ENCODE measurements at places on chromosomes 7 and 10. TPM values are rescaled to one million over a fixed set of nuclear protein-coding genes. Genes with fewer than 3 reads are reported as not detected.

- H3K27ac ChIP-seq: no peak overlapping the region
- H3K27me3 ChIP-seq: no peaks in the 10 kb centered on the region
- H3K4me1 ChIP-seq: no peaks in the 10 kb centered on the region
- no peak for DNase-seq
Measured at GRCh38 chr7:157904211-157904865, 567.5 kb downstream of the DNAJB6 start.

Gene KBTBD2
- total RNA-seq: 21.8 TPM

Gene ABCC2
- 1.5 TPM for total RNA-seq

Gene WAC
- total RNA-seq: 134 TPM

GRCh38 chr7:134458341-134458805 is 527 bp downstream of the AKR1B1 start:
- H3K4me3 ChIP-seq: peak overlapping the region; percentile 48
- H3K36me3 ChIP-seq: no peaks in the 10 kb centered on the region
- peak; percentile 75 for DNase-seq
- H3K27ac ChIP-seq: peak overlapping the region; percentile 62
- no peaks in the 10 kb centered on the region for H3K27me3 ChIP-seq

DNA sequence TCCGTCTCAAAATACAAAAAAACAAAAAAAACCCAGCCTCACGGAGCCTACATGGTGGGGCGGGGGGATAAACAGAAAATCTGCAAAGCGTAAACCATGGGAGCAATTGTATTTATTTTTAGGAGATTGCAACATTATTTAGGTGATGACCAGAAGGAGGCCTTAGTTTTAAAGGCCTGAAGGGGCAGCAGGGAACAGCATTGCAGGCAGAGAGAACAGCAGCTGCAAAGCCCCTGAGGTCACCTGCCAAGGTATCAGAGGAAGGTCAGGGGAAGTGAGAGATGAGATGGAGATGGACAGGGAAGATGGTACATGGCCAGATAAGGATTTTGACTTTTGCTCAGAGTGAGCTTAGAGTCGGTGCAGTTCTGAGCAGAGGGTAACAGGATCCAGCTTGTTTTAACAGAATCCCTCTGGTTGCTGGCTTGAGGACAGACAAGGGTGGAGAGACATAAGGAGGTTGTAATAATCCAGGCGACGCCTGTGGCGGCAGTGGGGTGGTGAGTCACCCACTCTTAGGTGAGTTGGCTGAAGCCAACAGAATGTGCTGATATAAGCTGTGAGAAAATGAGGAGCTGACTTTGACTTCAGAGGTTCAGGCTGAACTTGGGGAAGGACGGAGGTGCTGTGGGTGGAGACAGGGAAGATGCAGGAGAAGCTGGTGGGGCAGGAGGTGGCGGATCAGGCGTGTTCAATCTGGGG is 82.3 kb upstream of the GTF2I start:
- no peaks in the 10 kb centered on the region for H3K4me1 ChIP-seq
- no peaks in the 10 kb centered on the region for H3K27me3 ChIP-seq
- no peak overlapping the region for H3K27ac ChIP-seq
- no peak overlapping the region for H3K4me3 ChIP-seq
- no peak for DNase-seq
- no peaks in the 10 kb centered on the region for H3K36me3 ChIP-seq

Gene ZNF117
- 3.5 TPM for total RNA-seq

Gene HOXA4
- total RNA-seq: 0.11 TPM

Gene MMRN2
- not detected for total RNA-seq

- H3K4me3 ChIP-seq: no peak overlapping the region
- DNase-seq: no peak
- H3K27me3 ChIP-seq: no peaks in the 10 kb centered on the region
- peak overlapping the region; percentile 38 for H3K27ac ChIP-seq
- H3K36me3 ChIP-seq: no peaks in the 10 kb centered on the region
Measured at GRCh38 chr10:73099141-73099540, 2.5 kb upstream of the P4HA1 start.

DNA sequence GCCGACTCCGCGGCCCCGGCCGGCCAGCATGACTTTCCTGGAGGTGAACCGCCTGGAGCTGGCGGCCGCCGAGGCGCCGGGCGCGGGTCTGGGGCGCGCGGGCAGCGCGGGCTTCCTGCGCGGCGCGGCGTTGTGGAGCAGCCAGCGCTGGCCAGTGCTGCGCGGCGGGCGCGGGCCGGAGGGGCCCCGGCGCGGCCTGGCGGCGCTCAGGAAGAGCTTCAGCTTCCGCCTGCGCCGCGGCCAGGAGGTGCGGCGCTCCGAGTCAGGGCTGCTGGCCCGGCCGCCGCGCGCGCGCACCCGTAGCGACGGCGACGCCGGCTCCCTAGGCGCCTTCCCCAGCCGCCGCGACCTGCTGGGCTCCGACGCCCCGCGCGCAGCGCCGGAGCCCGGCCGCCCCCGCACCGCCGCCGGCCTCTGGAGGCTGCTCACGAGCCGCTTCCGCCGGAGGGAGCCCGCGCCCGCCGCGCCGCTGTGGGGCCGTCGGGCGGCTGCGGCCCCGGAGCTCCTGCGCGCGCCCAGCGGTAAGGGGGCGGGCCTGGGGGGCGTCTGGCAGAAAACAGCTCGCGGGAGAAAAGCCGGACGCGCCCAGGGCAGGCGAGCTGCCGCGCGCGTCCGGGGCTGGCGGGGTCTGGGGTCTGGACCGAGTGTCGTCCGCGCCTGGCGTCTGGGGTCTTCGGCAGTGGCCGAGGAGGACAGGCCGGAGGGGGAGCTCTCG is 29.0 kb downstream of the AGAP3 start:
- peaks cover 12% of the 10 kb centered on the region for H3K4me1 ChIP-seq
- no peak overlapping the region for H3K27ac ChIP-seq
- no peak for DNase-seq
- no peak overlapping the region for H3K4me3 ChIP-seq

GRCh38 chr7:71290452-71290851 is 158.5 kb downstream of the GALNT17 start:
- H3K36me3 ChIP-seq: no peaks in the 10 kb centered on the region
- H3K27me3 ChIP-seq: no peaks in the 10 kb centered on the region
- H3K27ac ChIP-seq: no peak overlapping the region
- no peaks in the 10 kb centered on the region for H3K4me1 ChIP-seq

GRCh38 chr10:123995461-123996131 is 97.8 kb downstream of the CHST15 start:
- no peaks in the 10 kb centered on the region for H3K36me3 ChIP-seq
- no peak for DNase-seq
- no peak overlapping the region for H3K27ac ChIP-seq
- peaks cover 15% of the 10 kb centered on the region for H3K27me3 ChIP-seq
- peaks cover 11% of the 10 kb centered on the region for H3K4me1 ChIP-seq

- H3K36me3 ChIP-seq: no peaks in the 10 kb centered on the region
- H3K27me3 ChIP-seq: peaks cover 7% of the 10 kb centered on the region
- H3K27ac ChIP-seq: no peak overlapping the region
- DNase-seq: no peak
Measured at GRCh38 chr7:23242321-23242720, 4.3 kb upstream of the GPNMB start.

DNA sequence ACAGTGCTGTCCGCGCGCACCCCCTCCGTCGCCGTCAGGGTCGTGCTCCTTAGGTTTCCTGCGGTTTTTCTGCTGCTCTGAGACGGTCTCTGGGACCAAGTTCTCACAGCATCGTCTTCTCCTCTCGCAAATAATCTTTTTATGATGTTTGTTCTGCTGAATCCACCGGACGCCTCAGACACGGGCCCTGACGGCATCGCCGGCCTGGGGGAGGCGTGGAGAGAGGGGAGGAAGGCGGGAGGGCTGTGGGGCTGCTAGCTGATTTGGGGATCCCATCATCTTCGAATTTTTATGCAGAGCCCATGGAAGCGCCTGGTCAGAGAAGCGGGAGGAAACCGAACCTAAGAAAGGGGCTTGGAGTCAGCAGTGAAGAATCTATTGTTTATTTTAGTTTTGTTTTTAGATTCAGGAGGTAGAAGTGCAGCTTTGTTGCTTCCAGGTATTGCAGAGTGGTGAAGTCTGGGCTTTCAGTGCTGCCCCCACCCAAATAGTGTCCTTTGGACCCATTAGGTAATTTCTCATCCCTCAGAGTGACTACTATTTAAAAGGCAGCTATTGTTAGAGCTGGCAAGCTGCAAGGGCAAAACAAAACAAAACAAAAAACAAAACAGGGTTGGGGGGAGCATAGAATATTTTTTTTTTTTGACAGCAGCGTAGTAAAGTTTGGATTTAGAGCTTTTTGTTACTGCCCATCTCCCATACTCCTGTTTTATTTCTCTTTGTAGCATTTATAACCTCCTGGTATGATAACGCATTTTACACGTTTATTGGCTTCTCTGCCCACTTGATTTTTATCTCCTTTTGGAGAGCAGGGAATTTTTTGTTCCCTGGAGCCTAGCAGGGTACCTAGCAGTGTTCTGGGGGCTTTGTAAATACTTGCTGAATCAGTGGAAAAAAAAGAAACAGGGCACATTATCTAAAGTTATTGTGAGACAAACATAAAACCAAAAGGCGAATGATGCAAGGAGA is 92.6 kb downstream of the SPAG6 start:
- H3K4me3 ChIP-seq: peak overlapping the region; percentile 78
- H3K4me1 ChIP-seq: peaks cover 20% of the 10 kb centered on the region
- DNase-seq: no peak
- no peaks in the 10 kb centered on the region for H3K27me3 ChIP-seq
- peak overlapping the region; percentile 90 for H3K27ac ChIP-seq
- H3K36me3 ChIP-seq: no peaks in the 10 kb centered on the region

Gene TUBB8
- total RNA-seq: not detected

Gene CLDN4
- total RNA-seq: 0.15 TPM

DNA sequence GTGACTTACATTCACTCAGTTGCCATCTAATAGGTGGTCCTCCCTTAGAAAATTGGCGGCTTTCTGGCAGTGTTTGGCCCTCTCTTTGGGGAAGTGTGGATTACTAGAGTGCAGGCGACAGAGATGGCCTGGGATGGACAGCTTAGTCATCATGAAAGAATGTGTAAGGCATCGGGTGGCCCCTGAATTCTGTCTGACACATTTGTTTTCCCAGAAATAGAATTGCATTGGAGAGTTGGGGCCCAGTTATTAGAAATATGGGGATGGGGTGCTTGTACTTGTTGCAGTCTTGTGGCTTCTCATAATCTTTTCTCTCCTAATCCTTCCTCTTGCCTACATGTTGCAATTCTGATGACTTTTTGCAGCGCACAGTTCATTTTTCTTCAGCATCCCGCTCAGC is 13.8 kb downstream of the TCF7L2 start:
- no peaks in the 10 kb centered on the region for H3K4me1 ChIP-seq
- no peak overlapping the region for H3K4me3 ChIP-seq
- DNase-seq: no peak
- H3K27ac ChIP-seq: no peak overlapping the region

DNA sequence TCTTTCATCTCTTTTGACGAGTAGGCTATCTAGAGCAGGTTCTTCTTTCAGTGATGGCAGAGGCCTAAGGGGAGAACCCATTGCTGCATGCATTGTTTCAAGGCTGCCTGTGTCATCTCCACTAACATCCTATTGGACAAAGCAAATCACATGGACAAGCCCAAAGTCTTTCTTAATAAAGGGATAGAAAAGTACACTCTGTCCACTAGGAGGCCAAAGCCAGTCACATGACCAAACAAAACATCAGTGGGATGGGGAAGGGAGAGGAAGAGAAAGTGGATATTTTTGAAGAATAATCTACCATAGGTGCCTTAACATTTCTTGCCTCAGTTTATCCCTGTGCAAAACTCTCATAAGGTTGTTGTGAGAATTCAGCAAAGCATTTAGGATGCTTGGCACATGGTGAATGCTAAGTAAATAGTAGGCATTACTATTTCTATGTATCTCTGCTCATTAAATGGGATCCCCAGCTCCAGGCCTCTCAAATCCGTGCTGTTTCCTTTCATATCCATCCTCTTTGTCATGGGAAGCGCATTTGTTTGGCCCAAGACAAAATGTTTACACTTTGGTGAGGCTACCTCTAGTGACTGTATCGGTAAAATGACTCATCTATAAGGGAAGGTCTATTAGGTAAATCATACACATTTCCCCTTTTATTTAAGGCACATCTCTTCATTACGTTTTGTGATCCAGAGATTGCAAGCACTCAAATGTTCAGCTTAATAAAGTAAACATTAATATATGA is 16.7 kb upstream of the CADPS2 start:
- H3K27me3 ChIP-seq: no peaks in the 10 kb centered on the region
- no peak overlapping the region for H3K27ac ChIP-seq
- no peaks in the 10 kb centered on the region for H3K36me3 ChIP-seq
- no peak for DNase-seq
- H3K4me3 ChIP-seq: no peak overlapping the region
- H3K4me1 ChIP-seq: no peaks in the 10 kb centered on the region

DNA sequence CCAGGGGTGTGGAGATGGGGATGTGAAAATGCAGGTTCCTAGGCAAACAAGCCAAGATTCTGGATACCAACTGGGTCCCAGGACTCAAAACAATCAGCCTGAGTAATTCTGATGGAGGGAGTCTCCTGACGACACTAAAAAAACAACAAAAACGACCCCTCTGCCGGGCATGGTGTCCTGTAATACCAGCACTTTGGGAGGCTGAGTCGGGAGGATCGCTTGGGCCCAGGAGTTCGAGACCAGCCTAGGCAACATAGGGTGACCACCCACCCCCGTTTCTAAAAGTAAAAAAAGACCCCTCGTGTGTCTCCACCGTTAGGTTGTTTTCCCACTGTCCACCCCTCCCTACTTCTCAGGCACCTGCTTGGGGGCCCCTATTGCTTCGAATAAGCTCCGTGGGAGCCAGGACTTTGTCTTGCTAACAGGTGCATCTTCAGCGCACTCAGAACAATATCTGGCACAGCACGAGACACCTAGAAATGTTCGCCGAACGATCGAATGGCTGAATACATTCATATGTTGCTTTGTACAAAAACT is 743 bp upstream of the NRF1 start:
- H3K4me3 ChIP-seq: peak overlapping the region; percentile 94
- no peak for DNase-seq
- peaks cover 39% of the 10 kb centered on the region for H3K4me1 ChIP-seq
- peak overlapping the region; percentile 88 for H3K27ac ChIP-seq

Gene PRR15
- not detected for total RNA-seq

Gene LRRD1
- total RNA-seq: not detected

GRCh38 chr7:116461500-116461899 is 38.0 kb upstream of the CAV2 start:
- no peaks in the 10 kb centered on the region for H3K36me3 ChIP-seq
- H3K27me3 ChIP-seq: no peaks in the 10 kb centered on the region
- no peak overlapping the region for H3K4me3 ChIP-seq
- no peak for DNase-seq

GRCh38 chr7:128365432-128365831 is 3.9 kb upstream of the PRRT4 start:
- no peak overlapping the region for H3K27ac ChIP-seq
- H3K27me3 ChIP-seq: peaks cover 19% of the 10 kb centered on the region
- peaks cover 6% of the 10 kb centered on the region for H3K4me1 ChIP-seq
- no peak for DNase-seq

GRCh38 chr7:92736870-92737269 is 99.5 kb downstream of the CDK6 start:
- no peaks in the 10 kb centered on the region for H3K27me3 ChIP-seq
- no peak overlapping the region for H3K27ac ChIP-seq
- no peak overlapping the region for H3K4me3 ChIP-seq

DNA sequence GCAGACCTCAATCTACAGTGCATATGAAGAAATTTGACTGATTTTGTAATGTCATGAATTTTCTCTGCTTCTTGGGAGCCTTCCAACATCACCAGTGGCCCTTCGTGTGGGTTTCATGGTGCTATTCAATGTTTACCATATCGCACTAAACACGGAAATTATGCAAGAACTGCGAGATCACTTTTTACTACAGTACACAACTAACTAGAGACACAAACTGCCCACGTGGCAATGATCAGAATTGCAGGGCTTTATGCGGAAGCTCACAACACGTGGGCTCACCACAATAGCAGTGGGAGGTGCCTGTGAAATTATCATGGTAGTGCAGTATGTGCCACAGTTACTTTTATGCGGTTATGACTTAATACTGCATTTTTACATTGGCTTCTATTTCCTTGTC is 449.7 kb upstream of the KLF6 start:
- peaks cover 8% of the 10 kb centered on the region for H3K4me1 ChIP-seq
- DNase-seq: peak; percentile 62
- no peak overlapping the region for H3K27ac ChIP-seq
- no peaks in the 10 kb centered on the region for H3K36me3 ChIP-seq
- H3K4me3 ChIP-seq: no peak overlapping the region
